ENCODE measurements at places on chromosomes 5 and 9. TPM values are rescaled to one million over a fixed set of nuclear protein-coding genes. Genes with fewer than 3 reads are reported as not detected.

SHOC1 gene
- total RNA-seq: not detected

FSD1L gene
- total RNA-seq: 1.4 TPM

CENPP gene
- 1.9 TPM for total RNA-seq

GRCh38 chr9:32378496-32378895 is 5.9 kb upstream of the ACO1 start:
- H3K4me3 ChIP-seq: no peak overlapping the region
- peak; percentile 29 for DNase-seq
- no peaks in the 10 kb centered on the region for H3K36me3 ChIP-seq
- H3K4me1 ChIP-seq: peaks cover 3% of the 10 kb centered on the region
- peaks cover 9% of the 10 kb centered on the region for H3K27me3 ChIP-seq

DMXL1 gene
- 34.2 TPM for total RNA-seq

YIPF5 gene
- 47.1 TPM for total RNA-seq
